ENCODE measurements at places on chromosomes 3 and 15. TPM values are rescaled to one million over a fixed set of nuclear protein-coding genes. Genes with fewer than 3 reads are reported as not detected.

The MME gene
- total RNA-seq: 15.1 TPM

The ITIH3 gene
- total RNA-seq: not detected

The GATA2 gene
- 16.2 TPM for total RNA-seq

GRCh38 chr3:125079675-125080045 is 23.9 kb upstream of the HEG1 start:
- no peak for DNase-seq

The FEZF2 gene
- total RNA-seq: not detected

GRCh38 chr3:18241837-18242236 is 183.3 kb downstream of the SATB1 start:
- no peak for DNase-seq

DNA sequence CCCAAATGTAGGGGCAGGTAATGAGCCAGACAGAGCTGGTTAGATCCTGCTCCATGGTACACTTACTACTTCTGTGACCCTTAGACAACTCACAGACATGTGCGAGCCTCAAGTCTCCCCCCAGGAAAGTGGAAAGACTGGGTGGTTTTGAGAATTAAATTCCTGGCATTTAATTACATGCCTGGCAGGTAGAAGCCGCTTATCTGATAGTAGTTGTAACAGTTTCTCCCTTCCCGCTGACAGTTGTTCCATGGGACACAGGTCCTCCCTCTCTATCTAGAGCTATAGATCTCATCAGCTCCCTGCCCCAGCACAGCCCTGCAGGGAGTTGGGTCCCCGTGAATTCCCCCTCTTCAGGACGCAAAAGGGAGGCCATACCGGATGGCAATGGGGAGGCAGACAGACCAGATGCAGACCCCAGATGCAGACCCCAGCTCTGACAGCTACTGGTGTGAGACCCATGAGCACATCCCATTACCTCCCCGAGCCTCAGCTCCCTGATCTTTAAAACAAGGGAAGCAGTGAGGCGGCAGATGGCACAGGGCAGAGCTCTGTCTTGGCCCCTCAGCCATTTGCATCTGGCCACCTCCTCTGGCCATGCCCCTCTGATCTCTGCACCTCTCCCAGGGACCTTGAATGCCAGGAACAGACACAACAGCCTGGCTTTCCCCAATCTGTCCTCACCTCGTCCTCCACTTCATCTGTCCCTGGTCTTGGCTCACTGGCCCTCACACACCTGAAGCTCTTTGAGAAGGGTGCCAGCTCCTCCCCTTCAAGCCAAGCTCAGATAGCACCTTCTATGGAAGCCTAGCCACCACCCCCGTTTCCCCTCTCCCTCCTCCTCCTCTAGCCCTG is 34.1 kb upstream of the NR2C2 start:
- no peak for DNase-seq

DNA sequence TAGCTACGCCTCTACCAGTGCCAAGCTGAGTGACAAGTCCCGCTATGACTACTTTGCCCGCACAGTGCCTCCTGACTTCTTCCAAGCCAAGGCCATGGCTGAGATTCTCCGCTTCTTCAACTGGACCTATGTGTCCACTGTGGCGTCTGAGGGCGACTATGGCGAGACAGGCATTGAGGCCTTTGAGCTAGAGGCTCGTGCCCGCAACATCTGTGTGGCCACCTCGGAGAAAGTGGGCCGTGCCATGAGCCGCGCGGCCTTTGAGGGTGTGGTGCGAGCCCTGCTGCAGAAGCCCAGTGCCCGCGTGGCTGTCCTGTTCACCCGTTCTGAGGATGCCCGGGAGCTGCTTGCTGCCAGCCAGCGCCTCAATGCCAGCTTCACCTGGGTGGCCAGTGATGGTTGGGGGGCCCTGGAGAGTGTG is 5.7 kb downstream of the GRM2 start:
- no peak for DNase-seq

DNA sequence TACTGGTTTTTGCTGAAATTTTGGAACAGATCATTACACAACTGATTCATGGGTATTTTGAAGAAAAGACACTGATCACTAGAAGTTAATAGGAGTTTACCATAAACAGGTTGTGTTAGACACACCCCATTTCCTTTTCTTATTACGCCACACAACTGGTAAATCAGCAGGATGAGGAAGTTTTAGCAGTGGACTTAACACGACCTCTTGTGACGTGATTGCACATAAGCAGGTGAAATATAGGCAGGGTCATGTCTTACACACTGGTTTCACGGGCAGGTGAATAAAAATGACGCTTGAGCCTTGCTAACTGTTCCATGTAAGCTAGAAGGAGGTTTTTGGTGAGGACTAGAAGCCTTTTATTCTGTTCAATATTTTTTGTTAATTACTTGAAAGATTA is 27.1 kb upstream of the TPRG1 start:
- no peak for DNase-seq

DNA sequence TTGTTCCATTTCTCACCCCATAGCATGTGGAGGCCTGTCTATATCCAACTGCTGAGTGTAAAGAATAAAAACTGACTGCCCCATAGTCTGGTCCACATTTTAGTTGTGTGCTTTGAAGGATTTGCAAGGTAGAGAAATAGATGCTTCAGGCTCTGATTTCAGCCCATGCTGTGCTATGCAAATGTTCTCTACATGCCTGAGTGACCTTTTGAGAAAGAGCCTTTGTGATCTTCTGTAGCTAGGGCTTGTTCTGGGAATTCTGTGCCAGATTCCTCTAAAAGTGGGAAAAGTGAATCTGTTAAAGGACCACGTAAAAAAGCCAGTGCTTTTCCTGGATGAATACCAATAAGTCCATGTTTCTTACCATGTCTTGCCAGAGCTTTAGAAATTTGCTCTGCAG is 5.2 kb downstream of the KCTD6 start:
- DNase-seq: no peak

The ZNF717 gene
- 12.0 TPM for total RNA-seq

DNA sequence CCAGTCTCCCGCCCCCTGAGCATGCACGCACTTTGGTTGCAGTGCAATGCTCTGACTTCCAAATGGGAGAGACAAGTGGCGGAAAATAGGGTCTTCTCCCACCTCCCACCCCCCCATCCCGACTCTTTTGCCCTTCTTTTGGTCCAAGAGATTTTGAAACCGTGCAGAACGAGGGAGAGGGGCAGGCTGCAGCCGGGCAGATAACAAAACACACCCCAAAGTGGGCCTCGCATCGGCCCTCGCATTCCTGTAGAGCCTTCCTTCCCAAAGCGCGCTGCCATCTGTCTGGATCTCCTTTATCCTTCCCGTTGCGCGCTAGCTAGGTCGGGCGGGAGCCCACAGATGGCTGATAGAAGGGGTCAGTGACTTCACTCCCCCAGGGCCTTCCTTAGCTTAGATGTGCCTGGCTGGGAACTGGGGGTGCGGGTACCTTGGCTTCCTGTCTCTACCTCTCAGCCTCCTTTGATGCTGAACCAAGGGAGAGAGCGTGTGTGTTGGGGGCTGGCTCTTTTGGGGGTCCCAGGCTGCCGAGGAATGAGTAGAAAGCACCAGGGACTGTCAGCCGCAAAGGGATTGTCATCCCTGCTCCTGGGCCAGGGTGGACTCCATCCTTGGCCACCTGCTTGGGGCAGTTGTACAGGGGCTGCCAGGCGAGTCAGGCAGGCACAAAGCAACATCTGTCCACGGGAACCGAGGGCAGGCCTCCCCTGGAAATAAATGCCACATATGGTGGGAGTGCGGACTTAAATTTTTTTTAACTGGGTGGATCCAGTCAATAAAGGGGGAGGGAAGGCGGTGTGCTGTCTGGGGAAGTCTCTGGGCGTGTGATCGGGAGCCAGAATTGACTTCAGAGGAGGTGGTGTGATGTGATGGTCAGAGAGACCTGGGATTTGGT is 1.8 kb downstream of the SMAD3 start:
- no peak for DNase-seq

- no peak for DNase-seq
Measured at GRCh38 chr3:46186471-46187340, 21.4 kb downstream of the CCR1 start.

The DUOXA2 gene
- total RNA-seq: not detected

DNA sequence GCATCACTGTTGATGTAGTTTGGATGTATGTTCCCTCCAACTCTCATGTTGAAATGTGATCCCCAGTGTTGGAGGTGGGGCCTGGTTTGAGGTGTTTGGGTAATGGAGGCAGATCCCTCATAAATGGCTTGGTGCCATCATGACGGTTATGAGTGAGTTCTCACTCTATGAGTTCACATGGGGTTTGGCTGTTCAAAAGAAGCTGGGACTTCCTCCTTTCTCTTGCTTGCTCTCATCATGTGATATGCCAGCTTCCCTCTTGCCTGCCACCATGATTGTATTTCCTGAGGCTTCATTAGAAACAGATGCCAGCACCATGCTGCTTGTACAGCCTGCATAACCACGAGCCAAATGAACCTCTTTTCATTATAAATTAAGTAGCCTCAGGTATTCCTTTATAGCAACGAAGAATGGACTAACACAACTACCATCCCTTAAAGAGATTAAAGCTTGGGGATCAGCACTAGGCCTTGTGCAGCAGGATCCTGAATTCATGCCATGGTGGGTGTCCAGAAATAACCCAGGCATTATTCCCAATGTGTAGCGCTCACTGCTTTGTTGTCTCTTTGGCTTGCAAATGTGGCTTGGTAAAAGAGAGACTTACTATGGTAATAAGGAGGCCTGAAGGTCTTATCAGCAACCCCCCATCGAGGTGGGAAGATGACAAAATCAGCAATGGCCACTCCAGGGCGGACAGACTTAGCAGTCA is 41.9 kb downstream of the NDUFB4 start:
- DNase-seq: no peak

DNA sequence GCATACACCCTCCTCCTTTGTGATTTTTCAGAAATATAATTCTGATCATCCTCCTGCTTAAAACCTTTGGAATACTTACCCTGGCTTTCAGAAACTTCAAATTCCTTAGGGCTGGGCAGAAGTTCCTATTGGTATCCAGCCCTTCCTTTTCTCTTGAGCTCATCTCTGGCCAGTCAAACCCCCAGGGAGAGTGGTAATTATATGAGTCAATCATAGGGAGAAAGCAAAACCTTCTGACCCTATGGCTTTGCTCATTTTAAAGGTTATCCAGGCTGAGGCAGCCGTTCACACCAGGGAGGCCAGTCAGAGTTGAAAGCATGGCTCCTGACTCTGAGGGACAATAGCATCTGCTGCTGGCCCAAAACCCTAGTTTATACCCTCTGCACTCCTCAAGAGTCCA is 23.9 kb upstream of the CTNNB1 start:
- DNase-seq: no peak

The PIGB gene
- 7.9 TPM for total RNA-seq

DNA sequence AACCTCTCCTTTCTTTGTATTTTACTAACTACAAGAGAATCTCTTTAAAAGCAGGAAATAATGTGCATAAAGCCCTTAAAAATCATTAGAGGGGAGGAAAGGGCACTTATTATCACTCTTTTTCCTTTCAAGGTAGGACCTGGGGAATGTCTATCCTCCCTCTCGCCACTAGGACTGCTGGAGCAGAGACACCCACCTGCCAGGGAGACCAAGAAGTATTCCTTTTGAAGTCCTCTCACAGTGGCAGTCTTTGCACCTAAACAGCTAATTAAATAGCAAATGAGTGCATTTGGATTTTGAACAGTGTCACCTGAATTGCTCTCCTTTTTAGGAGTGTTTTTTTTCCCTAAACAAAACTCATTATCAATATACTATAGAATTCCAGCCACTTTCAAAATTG is 874.1 kb downstream of the ZPLD1 start:
- DNase-seq: no peak

DNA sequence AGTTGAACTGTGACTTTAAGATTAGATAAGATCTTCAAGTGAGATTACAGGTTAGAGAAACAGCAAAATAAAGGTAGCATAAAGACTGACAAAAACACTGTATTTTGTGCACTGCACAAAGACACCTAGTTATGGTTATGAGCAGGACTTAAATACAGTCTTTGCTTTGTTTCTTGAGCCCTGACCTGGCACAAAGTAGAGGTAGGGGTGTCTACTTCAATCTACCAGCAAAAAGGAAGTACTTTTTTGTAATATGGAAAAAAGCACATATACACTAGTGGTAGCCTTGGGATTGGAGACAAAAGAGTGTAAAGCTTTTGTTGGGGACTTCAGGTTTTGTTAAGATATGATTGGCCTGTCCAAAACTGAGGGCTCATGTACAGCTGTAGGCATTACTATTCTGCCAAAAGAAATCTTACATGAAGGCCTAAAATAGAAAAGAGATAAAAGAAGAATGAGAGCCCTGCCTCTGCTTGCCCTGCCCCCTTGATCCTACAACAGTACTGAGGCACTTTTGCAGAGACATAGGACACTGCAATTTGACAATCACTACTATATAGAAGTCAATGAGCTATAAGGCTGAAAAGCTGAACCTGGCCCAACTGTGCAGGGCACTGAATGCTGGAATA is 194.3 kb downstream of the CBLB start:
- DNase-seq: no peak

- DNase-seq: no peak
Measured at GRCh38 chr3:19898721-19899120, 35.3 kb downstream of the EFHB start.

- peak; percentile 67 for DNase-seq
Measured at GRCh38 chr15:31554261-31554660, 227.6 kb downstream of the KLF13 start.

- DNase-seq: no peak
Measured at GRCh38 chr3:6531153-6531552, 329.8 kb upstream of the GRM7 start.

DNA sequence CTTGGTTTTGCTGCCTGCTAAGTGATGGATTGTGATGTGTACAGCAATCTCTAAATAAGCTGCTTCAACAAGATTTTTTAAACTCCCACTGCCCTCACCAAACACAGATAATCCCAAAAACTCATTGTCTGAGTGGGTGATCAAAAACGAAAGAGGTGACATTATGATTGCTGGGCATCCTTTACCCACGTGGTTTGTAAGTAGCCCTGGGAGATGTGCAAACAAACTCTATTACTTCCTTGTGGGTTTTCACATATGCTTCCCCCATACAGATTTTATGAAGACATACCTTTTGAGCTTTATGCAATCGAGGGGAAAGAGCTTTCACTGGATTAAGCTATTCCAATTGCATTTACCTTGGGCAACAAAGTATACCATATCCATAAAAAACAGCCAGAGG is 1000.4 kb downstream of the FHIT start:
- DNase-seq: no peak

The CLDN18 gene
- total RNA-seq: not detected
